ENCODE measurements at places on chromosomes 2 and 18.

GRCh38 chr2:217142649-217143266 is 282.9 kb upstream of the TNP1 start:
- DNase-seq, result peak; percentile 16

DNA sequence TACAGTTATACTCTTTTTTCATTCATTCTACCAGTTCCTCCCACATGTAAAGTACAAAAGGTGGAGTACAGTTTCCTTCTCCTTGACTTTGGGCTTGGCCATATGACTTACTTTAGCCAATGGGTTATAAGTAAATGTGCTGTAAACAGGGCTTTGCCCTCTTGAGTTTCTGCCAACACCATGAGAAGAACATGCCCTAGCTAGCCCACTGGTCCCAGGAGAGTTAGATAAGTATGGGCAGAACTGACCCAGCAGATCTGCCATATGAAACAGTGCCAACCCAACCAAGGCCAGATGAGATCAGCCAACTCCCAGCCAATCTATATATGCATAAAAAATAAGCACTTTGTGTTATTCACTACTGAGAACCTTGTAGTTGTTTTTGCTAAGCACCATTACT is 25.5 kb downstream of the ZC3H8 start:
- no peak for DNase-seq

- no peak for DNase-seq
These were observed 35.1 kb upstream of the SLC14A2 start for GRCh38 chr18:45580127-45580526.

DNA sequence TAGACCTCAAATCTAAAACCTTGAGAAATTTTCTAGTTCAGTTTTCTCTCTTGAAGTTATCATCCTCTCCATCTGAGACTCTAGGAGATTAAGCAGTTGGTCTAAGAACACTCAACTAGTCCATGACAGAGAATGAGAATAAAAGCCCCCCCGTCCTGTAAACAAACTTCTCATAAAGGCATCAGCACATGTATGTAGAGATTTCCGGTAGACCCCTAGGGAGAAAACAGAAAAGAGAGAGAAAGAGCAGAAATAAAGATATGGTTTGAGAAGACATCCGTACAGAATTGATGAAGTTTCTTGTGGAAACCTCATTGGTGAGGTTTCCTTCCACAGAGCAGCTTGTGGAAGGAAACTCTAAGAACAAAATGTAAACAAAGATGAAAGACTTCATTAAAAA is 3.2 kb upstream of the GPR155 start:
- peak; percentile 51 for DNase-seq

- no peak for DNase-seq
These were observed 40.6 kb downstream of the XRCC5 start for GRCh38 chr2:216149741-216150140.

- DNase-seq, result no peak
These were observed 104.3 kb downstream of the AGPS start for GRCh38 chr2:177496921-177497320.

GRCh38 chr2:193528458-193528857 is 1333.7 kb upstream of the TMEFF2 start:
- DNase-seq, result peak; percentile 2

GRCh38 chr2:115491186-115491793 is 1048.8 kb downstream of the DPP10 start:
- DNase-seq, result no peak

GRCh38 chr2:83368916-83369315 is 1090.2 kb downstream of the SUCLG1 start:
- DNase-seq, result no peak

DNA sequence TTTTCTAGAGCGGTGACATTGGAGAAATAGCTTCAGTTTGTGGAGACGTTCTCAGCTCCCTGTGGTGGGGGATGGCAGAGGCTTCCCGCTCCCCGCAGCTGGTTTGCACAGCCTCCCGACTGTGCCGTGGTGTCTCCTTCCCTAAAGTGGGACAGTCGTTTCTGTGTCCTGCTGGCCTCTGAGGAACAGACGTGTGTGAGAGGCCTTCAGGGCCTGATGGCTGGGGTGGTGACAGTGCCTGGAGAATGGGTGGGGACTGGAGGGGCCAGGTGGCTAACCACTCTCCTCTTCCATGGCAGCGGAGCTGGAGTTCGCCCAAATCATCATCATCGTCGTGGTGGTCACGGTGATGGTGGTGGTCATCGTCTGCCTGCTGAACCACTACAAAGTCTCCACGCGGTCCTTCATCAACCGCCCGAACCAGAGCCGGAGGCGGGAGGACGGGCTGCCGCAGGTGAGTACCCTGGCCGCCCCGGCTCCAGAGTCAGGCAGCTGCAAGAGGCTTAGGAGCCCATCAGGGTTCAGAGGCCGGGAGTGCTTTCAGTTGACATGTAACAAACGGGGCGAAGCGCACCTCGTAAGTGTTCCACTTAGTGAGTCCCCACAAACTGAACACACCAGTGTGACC is 105.4 kb downstream of the FAM210A start:
- no peak for DNase-seq

- DNase-seq, result no peak
These were observed 36.1 kb downstream of the LIMS1 start for GRCh38 chr2:108570416-108570815.

- DNase-seq, result peak; percentile 56
These were observed 1.7 kb downstream of the EGR4 start for GRCh38 chr2:73291461-73292315.

DNA sequence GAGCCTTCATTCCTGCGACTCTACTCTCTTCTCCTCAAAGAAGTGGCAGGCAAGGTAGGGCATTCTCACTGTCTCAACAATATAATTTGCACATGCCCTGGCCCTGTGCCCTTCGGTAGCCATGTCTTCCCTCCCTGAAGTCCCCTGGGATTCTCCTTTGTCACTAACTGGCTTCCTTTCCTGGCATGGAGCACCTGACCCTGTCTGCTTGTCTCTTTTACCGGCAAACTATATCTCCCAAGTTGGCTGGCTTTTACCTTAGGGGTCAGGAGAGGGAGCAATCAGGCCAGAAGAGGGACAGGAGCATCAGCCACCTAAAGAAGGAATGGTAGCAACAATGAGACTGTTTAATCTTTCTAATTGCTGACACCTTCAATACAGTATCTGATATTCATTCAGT is 51.9 kb upstream of the RMDN2 start:
- no peak for DNase-seq

DNA sequence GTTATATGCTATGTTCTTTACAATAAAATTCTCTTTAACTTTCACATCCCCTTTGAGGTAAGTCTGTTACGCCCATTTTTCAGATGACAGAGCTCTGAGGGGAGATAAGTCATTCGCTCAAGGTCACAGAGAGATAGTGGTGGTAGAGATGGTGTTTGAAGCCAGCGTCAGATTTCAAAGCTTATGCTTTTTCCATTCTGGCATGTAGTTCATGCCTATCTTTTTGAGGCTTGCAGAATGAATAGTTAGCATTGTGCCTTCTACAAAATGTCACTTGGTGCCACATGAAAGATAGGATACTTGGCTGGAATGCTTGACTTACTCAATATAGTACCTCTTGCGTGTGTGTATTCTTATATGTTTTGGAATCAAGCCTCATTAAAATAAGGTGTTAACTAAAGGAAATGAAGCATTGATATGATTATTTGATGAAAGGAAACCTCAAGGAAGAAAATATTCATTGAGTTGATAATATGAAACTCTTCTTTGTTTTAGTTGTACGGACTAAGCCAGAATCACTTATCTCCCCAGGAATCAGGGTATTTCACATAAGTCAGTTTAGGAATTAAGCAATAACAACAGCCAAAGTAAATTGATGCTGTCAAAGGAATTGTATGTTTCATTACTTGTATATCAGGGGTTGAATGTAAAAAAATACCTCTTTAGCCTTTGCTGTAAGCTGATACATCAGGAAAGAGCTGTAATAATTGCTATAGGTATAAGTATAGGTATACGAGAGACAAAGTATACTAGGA is 15.5 kb downstream of the SPATS2L start:
- no peak for DNase-seq

- DNase-seq, result no peak
These were observed 105.9 kb downstream of the SRBD1 start for GRCh38 chr2:45505138-45505537.

DNA sequence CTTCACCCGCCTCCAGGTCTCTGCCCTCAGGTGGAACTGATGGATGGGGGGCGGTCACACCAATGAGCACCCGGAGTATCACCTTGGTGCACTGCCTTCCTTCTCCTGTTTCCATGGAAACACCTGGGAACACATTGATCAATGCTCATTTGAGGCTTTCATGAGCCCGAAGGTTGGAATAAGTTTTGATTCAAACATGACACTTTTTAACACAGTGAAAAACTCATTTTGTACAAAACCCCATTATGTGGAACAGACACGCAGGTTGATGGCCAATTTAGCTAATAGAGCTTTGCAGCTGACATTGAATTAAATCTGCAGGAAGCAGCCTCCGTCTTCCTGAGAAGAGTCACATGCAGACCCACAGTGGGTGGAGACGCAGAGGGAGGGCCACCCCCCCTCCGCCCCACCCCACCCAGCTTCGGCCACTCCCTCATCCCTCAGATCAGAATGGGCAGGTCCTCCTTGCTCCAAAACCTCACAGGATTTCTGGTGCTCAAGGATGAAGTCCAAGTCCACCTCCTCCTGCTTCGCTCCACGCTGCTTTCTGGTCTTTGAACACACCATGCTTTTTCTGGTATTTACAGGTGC is 96.0 kb upstream of the MYCN start:
- DNase-seq, result no peak

DNA sequence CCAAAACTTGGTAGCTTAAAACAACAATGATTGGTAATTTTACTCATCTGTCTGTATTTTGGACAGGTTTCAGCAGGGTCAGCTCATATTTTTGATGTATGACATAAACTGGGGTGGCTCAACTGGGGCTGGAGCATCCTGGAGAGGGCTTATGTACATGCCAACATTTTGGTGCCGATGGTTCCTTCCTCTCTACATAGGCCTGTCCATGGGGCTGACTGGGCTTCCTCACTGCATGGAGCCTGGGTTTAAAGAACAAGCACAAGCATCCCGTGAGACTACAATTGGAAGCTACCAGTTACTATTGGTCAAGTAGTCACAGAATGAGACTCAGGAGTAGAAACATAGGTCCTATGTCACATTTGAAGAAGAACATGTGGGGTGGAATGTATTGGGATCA is 95.0 kb downstream of the DDX1 start:
- no peak for DNase-seq

GRCh38 chr2:203913947-203914346 is 22.6 kb upstream of the ICOS start:
- no peak for DNase-seq

- no peak for DNase-seq
These were observed 97.4 kb downstream of the MEP1B start for GRCh38 chr18:32287249-32287648.

- DNase-seq, result no peak
These were observed 6.8 kb downstream of the HS6ST1 start for GRCh38 chr2:128311755-128312341.
